ENCODE measurements at places on chromosomes 6 and 20.

- no peak for DNase-seq
These were observed 148.2 kb upstream of the PREP start for GRCh38 chr6:105550955-105551620.

DNA sequence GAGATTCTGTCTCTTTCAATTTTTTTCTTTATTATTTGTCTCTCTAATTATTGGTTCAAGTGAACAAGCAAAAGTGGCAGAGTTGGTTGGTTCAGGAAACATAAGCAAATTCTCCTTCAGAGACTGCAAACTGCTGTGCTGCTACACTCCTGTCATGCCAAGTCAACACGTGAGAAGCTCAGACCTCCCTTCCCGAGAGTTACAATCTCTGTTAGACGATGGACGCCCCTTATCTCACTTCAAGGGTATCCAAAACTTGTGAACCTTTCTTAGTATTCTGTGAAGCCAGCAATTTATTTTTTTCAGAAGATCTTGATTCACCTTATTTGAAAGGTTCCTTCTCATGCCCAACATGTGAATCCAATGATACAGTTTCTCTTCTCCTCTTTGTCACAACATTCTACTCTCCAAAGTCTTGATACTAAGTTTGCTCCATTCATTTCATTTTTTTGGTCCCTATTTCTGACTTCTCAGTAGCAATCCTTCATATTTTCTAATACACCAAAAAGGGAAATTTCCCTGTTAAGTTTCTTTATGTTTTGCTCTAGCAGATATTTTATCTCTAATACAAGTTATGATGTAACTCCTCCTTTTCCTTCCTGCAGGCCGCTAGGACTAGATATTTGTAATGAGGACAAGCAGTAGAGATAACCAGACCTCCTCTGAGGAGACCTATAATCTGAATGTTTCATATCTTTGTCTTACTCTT, 448.8 kb upstream of the CITED2 start:
- no peak for DNase-seq

GRCh38 chr6:9186148-9186547, 750.8 kb upstream of the SLC35B3 start:
- DNase-seq, result no peak

GRCh38 chr20:334578-334977, 9.2 kb downstream of the SOX12 start:
- no peak for DNase-seq

- DNase-seq, result no peak
These were observed 30.9 kb upstream of the ARMH2 start for GRCh38 chr6:24829657-24830056.

DNA sequence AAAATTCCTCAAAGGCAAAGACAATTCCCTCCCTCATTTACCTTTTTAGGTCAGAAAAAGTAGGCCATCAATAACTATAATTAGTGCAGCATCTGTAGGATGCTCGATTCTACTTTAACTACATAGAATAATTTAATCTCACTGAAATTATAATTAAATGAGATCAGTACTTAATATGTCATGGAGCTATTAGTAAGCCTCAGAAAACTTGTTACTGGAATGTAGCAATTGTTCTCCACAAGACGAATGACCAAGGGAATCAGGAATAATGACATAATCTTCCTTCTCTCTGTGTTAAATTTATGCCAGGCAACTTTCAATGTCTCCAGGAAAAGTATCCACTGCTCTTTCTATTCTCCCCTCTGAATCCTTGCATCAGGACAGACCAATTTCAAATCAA, 34.1 kb downstream of the SESN1 start:
- no peak for DNase-seq

DNA sequence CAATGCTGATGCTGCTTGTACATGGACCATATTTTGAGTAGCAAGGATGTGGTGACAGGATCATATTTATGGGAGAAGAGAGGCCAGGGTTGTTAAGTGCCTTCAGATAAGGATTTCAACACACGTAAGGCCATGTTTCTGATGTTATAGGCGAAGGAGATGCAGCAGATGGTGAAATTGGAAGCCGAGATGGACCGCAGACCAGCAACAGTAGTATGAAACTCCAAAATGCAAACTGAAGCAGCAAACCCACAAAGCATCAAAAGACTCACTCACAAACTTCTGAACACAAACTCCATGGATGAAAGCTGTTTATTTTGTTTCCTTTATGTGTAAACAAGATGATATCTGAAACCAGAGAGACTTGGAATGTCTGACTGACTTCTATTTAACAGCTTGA, 35.6 kb upstream of the LAMP5 start:
- DNase-seq, result no peak

DNA sequence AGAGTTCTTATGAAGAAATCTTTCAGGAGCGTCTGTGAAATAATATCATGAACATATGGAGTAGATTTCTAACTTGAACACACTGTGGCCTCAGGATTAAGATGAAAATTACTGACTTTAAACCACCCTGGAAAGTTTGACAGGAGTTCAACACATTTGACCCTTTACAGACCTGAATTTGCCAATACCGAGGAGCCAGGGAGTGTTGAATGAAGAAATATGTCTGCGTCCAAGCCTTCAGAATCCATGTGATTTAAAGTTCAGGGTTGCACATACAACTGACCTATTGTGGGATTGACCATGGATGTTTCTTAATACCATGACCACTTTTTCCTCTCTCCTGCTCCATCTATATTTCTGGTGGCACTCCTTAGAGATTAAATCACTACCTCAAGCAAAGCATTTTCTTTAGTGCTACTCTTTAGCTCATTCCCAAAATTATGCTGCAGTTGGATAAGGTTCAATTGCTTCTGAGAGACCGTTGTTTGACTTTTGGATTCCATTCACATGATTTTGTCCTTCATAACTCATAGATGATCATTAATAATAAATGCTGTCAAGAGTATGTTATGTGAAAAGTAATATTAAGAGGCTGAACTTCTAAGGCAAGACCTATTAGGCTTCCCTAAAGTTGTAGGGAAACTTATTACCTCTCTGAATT, 57.4 kb downstream of the PRL start:
- no peak for DNase-seq

DNA sequence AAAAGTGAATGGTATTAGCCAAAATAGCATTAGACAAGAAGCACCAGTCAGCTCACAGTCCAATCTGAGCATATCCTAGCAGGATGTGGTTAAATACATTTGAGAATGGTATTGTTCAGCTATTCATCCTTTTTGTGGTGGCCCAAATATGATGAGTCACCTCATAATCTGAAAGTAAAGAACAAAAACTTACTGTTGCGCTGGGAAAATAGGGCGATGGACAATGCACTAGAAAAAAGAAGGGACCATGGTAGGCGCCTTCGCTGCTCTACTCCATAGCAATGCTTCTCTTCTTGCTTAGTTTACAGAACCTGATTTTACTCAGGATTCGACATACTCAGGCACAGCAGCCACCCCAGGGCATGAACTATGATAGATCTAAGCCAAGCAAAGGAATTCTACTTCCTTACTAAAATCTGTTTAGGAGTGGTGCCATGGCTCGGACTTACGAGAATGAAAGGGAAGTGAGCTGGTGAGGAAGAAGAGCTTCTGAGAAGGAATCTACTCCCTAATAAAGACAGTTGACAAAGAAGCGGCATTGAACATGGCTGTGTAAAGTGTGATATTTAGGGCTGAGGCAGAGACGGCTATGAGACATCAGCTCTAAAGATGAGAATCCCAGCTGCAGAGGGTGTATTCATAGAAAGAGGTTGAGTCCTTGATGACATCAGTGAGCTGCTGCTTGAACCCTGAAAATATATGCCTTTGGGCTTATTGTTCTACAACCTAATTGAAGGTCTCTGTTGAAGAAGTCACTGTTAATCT, 16.6 kb upstream of the FBXO9 start:
- DNase-seq, result no peak

DNA sequence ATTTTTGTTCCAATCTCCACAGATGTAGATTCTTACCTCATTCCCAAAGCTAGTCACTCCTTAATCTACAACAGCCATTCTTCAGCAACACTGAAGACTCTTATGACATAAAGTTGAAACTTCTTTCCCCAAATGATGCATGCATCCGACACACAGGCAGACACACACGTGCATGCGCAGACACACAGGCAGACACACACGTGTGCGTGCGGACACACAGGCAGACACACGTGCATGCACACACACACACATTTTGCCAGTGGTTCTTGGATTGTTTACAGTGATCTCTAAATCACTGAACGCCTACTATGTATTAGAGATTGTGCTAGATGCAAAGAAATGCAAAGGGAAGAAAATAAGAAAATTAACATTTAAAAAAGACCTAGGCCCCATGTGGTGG, 9.0 kb upstream of the TRPC4AP start:
- DNase-seq, result no peak

- no peak for DNase-seq
These were observed 2.8 kb downstream of the ACSS1 start for GRCh38 chr20:25054995-25055629.

GRCh38 chr6:29227235-29227634, 56.5 kb downstream of the OR2J2 start:
- no peak for DNase-seq

GRCh38 chr20:709423-709822, 33.8 kb upstream of the SCRT2 start:
- DNase-seq, result no peak

All from effector memory CD8-positive, alpha-beta T cell (primary cell).